ENCODE measurements at places on chromosomes 2 and 18. TPM values are rescaled to one million over a fixed set of nuclear protein-coding genes. Genes with fewer than 3 reads are reported as not detected.

The PRADC1 gene
- 49.1 TPM for total RNA-seq

The MYO7B gene
- total RNA-seq: 1.5 TPM

The TRMT61B gene
- total RNA-seq: 11.6 TPM

The PIEZO2 gene
- total RNA-seq: 27.7 TPM

The UPP2 gene
- total RNA-seq: not detected

The LINC00305 gene
- not detected for total RNA-seq

The NOSTRIN gene
- 6.9 TPM for total RNA-seq

The HRH4 gene
- total RNA-seq: 0.21 TPM

The AOX1 gene
- total RNA-seq: 3.3 TPM

The TMEM198 gene
- total RNA-seq: 2.9 TPM

The ANKRD29 gene
- 9.2 TPM for total RNA-seq

The ABCG8 gene
- not detected for total RNA-seq

The AGXT gene
- total RNA-seq: not detected

The ALPG gene
- total RNA-seq: not detected

The ASAP2 gene
- total RNA-seq: 29.5 TPM

The CD207 gene
- total RNA-seq: not detected

The KRTCAP3 gene
- total RNA-seq: 6.2 TPM

The ACTG2 gene
- 7.9 TPM for total RNA-seq

The PJVK gene
- 2.8 TPM for total RNA-seq

The GPR45 gene
- not detected for total RNA-seq

Measured in tongue (tissue), 3 donors.